ENCODE measurements at places on chromosomes 6 and 20. TPM values are rescaled to one million over a fixed set of nuclear protein-coding genes. Genes with fewer than 3 reads are reported as not detected.

DNA sequence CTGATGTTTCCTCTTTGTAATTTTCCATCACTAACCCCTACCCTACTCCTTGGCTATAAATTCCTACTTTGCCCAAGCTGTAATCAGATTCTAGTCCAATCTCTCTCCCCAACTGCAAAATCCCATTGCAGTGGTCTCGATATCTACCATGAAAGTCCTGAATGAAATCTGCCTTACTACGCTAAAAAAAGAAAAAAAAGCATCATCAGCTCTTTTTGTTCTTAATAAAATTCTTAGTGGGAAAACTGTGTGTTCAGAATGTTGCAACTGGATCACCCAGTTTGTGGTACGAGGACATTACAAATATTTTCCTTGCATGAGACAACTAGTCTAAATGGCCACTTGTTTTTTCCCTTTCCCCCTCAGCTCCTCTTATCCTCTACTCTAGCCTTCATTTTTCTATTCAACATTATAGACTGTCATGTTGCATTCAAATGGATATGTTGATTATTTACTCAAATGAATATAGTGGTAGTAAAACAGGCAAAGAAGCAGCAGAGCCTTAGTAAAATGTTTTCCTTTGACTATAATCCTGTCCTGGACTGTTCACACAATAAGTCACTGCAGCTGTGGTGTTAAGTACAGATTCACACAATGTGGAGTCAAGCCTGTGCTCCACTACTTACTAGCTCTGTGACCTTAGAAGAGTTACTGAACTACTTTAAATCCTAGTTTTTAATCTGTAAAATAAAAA lies 527.1 kb upstream of the MARCKS start:
- peak; percentile 20 for DNase-seq

- peak; percentile 70 for DNase-seq
Observed at GRCh38 chr6:111642463-111643158, 36.9 kb upstream of the TRAF3IP2 start.

GRCh38 chr20:9160331-9160730 lies 91.4 kb downstream of the PLCB4 start:
- no peak for DNase-seq

- no peak for DNase-seq
Observed at GRCh38 chr6:105313211-105313610, 89.7 kb downstream of the PREP start.

DNA sequence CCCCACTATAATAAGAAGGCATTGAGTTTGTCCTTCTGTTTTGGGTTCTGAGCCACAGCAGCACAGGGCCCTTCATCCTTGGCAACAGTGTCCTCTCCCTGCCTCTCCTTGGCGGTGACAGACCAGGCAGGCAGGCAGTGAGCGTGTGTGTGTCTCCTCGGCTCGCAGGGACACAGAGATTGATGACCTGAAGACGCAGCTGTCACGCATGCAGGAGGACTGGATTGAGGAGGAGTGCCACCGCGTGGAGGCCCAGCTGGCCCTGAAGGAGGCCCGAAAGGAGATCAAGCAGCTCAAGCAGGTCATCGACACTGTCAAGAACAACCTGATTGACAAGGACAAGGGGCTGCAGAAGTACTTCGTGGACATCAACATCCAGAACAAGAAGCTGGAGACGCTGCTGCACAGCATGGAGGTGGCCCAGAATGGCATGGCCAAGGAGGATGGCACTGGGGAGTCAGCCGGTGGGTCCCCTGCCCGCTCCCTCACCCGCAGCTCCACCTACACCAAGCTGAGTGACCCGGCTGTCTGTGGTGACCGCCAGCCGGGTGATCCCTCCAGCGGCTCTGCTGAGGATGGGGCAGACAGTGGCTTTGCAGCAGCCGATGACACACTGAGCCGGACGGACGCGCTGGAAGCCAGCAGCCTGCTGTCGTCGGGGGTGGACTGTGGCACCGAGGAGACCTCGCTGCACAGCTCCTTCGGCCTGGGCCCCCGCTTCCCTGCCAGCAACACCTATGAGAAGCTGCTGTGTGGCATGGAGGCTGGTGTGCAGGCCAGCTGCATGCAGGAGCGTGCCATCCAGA lies 24.0 kb downstream of the SDCBP2 start:
- DNase-seq, result no peak

- DNase-seq, result no peak
Observed at GRCh38 chr6:2826131-2826530, 15.5 kb downstream of the SERPINB1 start.

DNA sequence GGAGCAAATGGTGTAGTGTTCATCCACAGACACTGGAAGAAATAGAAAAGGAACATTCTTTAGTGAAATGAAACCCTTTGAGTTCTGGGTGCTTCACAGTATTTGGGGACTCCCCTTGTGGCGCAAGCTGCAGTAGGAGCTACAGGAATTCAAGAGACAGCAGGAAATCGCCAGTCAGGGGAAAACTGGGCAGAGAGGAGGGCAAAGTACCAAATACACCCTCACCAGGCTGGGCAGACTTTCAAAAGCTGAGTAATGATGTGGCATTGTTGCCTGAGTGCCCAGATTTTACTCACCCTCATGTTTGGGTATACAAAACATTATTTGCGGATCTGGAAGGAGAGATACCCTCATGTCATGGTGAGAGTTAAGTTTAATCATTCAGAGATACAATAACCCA lies 97.9 kb downstream of the SOD2 start:
- DNase-seq, result no peak

DNA sequence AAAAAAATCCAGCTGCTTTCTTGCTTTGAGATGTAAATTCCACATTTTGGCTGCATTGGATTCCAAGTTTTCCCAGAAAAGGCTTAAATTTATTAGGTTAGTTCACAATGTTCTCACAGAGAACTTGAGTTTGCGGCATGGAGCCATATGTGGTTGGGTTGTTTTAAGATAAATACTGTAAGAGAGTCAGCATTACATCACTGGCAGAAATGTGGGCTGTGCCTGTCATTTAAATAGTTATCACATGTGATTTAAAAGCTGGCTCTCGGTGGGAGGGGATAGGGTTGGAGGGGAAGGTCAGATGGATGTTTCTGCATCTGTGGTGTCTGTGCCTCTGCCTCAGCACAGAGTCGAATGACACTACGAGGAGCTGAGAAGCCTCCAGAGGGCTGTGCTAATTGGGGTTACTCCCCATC lies 73.8 kb upstream of the SCP2D1 start:
- peak; percentile 94 for DNase-seq

DNA sequence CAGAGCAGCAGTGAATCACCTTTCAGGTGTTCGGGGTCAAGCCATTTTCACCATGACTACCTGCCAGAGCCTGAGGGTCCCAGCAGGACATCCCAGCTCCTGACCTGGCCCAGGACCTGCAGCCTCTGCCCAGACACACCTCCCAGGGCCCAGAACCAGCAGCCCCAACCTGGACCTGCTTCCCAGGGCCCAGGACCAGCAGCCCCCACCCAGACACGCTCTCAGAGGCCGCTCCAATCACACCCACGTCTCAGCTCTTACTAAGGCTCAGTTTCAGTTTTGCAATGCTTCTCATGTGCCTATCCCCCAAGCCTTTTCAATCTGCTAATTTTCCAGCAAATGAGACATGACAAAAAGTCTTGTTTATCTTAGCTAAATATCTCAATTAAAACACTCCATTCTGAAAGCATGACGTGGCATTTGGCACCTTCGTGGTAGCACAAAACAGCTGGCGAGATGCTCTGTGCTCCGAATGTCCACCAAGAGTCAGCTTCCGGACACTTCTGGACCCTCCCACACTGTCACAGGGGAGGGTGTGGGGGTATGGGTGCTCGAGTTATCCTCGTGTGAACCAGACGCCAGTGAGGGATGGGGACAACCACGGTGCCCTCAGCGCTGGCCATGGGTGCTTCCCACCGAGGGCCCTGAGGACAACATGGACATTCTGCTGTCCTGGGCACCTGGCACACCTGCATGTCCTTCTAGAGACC lies 253.2 kb downstream of the DLL1 start:
- DNase-seq, result no peak

GRCh38 chr6:34554291-34555006 lies 1.7 kb downstream of the SPDEF start:
- peak; percentile 59 for DNase-seq

GRCh38 chr6:138231381-138231886 lies 13.1 kb upstream of the PBOV1 start:
- DNase-seq, result no peak

DNA sequence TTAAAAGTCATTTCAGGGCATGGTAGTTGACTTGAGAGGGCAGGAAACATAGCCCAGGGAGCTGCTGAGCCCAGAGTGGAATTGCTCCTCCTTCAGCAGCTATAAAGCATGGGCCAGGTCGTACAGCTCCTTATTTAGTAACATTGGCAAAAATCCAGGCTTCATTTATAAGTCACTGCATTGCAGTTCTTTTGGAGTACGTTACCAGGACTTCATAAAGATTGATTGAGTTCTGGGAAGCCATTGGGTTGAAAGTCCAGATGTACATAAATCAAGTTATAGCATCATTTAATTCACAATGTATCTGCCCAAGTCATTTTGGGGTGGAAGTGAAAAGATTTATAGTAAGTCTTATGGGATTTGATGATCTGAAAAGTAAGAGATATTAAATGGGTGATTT lies 53.0 kb upstream of the ANKEF1 start:
- peak; percentile 20 for DNase-seq

DNA sequence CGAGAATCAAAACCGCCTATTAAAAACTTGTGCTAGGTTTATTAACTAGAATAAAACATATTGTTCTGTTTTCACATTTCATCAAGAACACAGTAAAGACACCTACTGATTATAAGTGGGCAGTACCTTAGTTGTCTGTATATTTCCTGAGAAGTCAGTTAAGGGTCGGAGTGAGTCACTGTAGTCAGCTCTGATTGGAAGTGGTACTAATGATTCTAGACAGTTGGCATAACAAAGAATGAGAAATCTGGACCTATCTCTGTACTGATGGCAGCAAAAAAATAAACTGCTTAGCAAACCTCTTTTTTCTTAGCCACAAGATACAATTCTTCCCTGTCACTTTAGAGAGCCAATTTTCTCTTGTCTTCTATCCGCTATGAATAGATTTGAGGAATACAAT lies 387.3 kb upstream of the ADGRB3 start:
- DNase-seq, result no peak

GRCh38 chr6:116400328-116400727 lies 29.6 kb downstream of the DSE start:
- no peak for DNase-seq

DNA sequence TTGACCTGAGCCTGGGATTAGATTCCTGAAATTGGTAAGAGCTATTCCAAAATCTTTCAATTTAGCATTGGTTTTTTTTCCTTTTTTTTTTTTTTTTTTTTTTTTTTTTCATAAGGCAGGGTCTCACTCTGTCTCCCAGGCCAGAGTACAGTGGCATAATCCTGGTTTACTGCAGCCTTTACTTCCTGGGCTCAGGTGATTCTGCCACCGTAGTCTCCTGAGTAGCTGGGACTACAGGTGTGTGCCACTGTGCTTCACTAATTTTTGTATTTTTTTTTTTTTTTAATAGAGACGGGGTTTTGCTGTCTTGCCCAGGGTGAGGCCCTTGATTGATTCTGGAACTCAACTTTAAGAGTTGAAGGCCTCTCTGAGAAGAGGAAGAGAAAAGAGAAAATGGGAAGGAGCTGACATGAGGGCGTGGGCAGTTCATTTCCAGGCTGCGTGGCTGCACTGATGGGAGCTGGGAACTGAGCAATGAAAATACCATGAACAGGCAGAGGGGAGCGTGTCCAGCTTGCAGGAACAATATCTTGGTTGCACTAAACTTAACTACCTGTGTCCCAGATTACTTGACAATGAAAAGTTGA lies 24.6 kb downstream of the KDM1B start:
- no peak for DNase-seq

- DNase-seq, result peak; percentile 24
Observed at GRCh38 chr20:50913690-50914375, 17.4 kb downstream of the ADNP start.

DNA sequence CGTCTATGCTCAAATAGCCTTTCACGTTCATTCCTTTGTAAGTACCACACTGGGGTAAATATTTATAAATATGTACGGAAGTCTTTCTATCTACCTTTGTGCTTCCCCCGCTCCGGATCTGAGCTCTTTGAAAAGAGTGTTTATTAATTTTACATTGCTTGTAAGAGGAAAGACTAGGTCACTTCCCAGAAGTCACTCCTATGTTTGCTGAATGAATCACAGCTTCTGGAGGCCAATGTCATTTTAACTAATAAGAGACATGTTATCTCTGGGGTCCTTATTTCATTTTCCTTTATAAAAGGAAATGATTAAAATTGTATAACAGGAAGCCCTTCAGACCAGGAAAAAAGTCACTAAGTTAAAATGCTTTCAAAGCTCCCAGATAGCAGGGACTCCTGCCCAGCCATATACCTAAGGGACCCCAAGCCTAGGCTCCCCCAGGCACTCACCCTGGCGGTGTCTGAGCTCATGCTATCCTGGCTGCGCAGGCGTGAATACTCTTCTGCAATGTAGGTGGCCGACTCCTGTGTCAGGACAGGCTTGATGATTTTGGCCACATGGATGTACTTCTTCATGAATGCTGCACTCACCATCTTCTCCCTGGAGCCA lies 12.6 kb downstream of the MCM3 start:
- no peak for DNase-seq

DNA sequence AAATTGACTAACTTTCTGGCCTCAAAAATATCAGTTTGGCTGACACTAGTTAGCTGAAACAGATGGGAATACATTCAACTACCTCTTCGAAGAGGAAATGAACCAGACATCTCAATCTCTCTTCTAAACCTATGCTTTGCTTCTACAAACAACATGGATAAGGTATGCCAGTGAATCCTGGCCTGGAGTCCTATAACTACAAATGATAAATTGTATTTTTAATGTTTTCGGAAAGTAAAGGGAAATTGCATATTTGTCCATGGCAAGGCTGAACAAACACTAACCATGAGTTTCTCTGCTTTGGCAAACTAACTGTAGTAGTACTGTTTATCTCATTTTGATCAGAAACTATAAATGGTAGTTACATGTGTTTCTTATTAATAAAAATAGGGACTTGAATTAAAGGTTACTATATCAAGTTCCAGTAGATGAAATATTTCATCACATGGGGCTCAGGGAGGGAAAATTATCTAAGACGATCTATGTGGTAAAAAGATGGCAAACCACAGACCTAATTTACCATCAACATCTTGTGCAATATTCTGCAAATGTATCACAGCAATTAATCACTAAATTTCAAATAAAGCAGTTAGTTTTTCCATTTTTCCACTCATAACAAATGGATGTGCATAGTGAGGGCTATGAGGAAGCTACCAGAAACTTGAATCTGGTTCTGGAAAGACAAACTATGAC lies 76.8 kb downstream of the COL12A1 start:
- no peak for DNase-seq

- DNase-seq, result no peak
Observed at GRCh38 chr6:36063318-36064060, 35.9 kb downstream of the MAPK14 start.

SLC24A3 gene
- total RNA-seq, result 5.2 TPM

C6orf141 gene
- 2.2 TPM for total RNA-seq

HLA-DOB gene
- 6.1 TPM for total RNA-seq

VGLL2 gene
- total RNA-seq, result not detected

SUMO4 gene
- 1.9 TPM for total RNA-seq

SEMG1 gene
- total RNA-seq, result not detected

DYNLRB1 gene
- 185 TPM for total RNA-seq

RNF182 gene
- 3.9 TPM for total RNA-seq

NRSN2 gene
- 48.1 TPM for total RNA-seq
